Hepatocyte (in vitro differentiated cells): ENCODE measurements at places on chromosomes 4 and X. TPM values are rescaled to one million over a fixed set of nuclear protein-coding genes. Genes with fewer than 3 reads are reported as not detected.

DNA sequence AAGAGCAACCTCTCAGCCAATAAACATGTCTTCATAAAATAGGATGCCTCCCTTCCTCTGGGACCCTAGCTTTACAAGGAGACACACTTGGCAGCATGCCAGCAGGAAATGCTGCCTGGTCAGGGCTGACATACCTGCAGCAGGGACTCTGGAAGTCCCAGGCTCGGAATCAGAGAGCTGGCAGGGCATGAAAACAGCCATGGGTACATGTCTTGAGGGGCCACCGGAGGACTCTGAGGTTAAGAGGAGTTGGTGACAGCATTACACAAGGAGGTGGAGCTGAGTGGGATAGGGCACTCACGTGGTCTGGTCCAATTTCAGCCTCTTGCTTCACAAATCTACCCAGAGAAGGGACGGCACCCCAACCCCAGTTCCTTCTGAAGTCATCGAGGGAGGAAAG is 15.7 kb downstream of the MSX1 start:
- no peaks in the 10 kb centered on the region for H3K36me3 ChIP-seq
- H3K27me3 ChIP-seq = peaks cover 57% of the 10 kb centered on the region
- peak; percentile 46 for DNase-seq
- no peak overlapping the region for H3K27ac ChIP-seq

GRCh38 chr4:159669094-159669493 is 566.2 kb downstream of the RAPGEF2 start:
- no peak overlapping the region for H3K4me3 ChIP-seq
- H3K4me1 ChIP-seq = no peaks in the 10 kb centered on the region
- H3K27ac ChIP-seq = no peak overlapping the region

DNA sequence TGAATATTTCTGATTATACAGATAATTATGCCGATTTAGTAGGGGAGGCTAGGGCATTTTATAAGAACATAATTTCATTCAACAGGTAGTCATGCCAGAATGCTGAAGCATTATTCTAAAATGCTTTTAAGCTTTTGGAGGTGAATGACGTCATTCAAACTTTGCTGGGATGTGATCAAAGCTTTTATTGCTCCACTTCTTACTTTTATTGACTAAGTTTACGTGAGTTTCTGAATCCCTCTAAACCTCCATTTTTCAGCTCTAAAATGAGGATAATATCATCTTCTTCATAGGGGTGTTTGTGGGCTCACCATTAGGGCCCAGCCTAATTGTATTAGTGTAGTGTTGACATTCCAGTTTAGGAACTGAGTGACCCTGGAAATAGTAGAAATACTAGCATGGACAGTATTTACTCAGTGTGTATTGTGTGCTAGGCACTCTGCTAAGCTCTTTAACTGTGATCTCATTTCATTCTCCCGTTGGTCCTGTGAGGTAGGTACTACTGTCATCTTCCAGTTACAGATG is 3.0 kb downstream of the WWC2 start:
- no peak overlapping the region for H3K4me3 ChIP-seq
- no peak overlapping the region for H3K27ac ChIP-seq
- peaks cover 11% of the 10 kb centered on the region for H3K4me1 ChIP-seq
- no peaks in the 10 kb centered on the region for H3K36me3 ChIP-seq

DNA sequence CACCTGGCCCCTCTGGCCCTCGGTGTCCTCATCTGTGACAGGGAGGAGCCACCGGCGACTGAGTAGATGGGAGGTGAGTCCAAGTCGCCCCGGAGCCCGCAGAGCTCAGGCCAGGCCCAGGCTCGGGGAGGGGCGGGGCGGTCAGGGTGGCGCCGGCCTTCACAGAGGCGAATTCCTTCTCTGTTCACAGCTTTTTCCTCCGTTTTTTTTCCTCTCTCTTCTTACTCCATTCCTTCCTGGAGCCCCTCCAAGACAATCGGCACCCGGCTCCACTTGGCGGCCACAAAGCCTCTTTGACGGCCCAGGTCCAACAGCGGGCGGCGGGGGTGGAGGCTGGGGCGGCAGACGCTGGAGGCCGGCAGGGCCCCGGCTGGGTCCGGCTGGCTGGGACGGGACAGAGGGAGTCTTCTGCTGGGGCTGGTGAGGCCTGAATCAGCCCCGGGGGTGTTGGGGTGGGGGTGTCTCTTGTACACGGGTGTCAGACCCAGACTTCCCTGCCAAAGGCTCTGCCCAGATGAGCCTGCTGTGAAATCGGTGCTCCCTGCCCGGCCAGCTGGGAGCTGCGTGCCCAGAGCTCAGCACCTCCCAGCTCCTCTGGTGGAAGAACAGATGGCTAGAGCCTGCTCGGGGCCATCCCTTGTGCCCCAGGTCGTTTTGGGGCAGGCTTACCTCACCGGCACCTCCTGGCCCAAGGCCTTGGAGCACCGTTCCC is 22.6 kb downstream of the FGFRL1 start:
- no peak overlapping the region for H3K4me3 ChIP-seq
- H3K4me1 ChIP-seq = peaks cover 6% of the 10 kb centered on the region
- DNase-seq = no peak
- H3K36me3 ChIP-seq = no peaks in the 10 kb centered on the region
- H3K27me3 ChIP-seq = no peaks in the 10 kb centered on the region

DNA sequence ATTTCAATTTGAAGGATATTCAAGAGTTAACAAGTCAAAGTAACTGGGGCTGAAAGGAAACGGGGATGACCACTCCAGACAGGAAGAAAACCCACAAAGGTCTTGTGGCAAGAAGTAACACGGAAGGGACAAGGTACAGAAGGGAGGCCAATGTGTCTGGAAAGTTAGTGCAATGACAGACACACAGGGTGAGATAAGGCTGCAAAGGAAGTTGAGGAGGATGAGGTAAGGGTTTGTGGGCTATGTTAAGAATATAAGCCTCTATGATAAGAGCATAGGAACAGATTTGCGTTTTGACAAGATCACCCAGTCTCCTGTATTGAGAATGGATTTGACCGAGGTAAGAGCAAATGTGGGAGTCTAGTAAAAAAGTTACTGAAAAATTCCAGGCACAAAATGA is 21.9 kb upstream of the EMCN start:
- no peaks in the 10 kb centered on the region for H3K27me3 ChIP-seq
- H3K36me3 ChIP-seq = no peaks in the 10 kb centered on the region
- no peaks in the 10 kb centered on the region for H3K4me1 ChIP-seq

- H3K27me3 ChIP-seq = no peaks in the 10 kb centered on the region
- no peak overlapping the region for H3K4me3 ChIP-seq
- H3K4me1 ChIP-seq = no peaks in the 10 kb centered on the region
- H3K27ac ChIP-seq = no peak overlapping the region
Observed at GRCh38 chrX:88397551-88397950, 349.5 kb upstream of the CPXCR1 start.

REPS2 gene
- total RNA-seq = 3.3 and 5.0 TPM in 2 replicates

KLF8 gene
- 9.1 and 10.1 TPM in 2 replicates for total RNA-seq

MYL5 gene
- total RNA-seq = 8.9 and 12.6 TPM in 2 replicates

PIR gene
- 14.3 and 16.5 TPM in 2 replicates for total RNA-seq
